ENCODE measurements at places on chromosomes 6 and 20.

GRCh38 chr20:884983-885952, 30.9 kb downstream of the ANGPT4 start:
- DNase-seq: no peak

DNA sequence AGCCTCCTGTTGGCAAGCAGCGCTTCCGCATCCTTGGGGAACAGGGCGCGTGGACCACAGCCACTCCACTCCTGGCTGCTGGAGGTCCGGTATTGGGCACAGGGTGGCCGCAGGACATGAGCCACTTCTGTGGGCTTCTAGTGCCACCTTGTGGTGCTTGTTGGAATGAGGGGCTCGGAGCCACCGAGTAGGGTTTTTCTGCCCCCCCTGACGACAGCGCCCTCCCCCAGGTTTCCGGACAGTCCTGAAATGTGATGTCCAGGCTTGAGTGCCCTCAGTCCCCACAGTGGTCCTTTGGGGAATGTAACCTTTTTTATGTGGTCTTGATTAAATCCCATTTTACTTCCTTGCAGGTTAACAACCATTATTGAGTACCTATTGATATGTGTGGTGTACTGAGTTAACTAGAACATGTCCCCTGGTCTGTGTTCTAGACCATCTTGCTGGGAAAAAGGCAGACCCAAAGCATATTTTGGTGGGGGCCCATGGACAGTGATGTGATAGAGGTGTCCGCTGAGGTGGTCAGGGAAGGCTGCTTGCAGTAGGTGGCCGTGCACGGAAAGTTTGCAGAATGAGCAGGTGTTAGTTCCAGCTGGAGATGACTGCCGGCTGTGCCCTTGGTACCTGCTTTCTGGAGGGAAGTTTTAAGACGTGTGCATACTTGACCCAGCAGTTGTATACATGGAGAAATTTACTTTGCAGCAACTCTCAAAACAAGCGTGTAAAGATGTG, 70.0 kb downstream of the PTPN1 start:
- peak; percentile 46 for DNase-seq

- DNase-seq: no peak
Measured at GRCh38 chr20:35541118-35541782, 628 bp upstream of the ERGIC3 start.

- DNase-seq: no peak
Measured at GRCh38 chr6:115977220-115977619, 83.5 kb downstream of the FRK start.

- DNase-seq: no peak
Measured at GRCh38 chr20:25087186-25087929, 5.4 kb upstream of the VSX1 start.

Data from CD4-positive, alpha-beta T cell (primary cell).